ENCODE measurements at places on chromosomes 4 and X.

DNA sequence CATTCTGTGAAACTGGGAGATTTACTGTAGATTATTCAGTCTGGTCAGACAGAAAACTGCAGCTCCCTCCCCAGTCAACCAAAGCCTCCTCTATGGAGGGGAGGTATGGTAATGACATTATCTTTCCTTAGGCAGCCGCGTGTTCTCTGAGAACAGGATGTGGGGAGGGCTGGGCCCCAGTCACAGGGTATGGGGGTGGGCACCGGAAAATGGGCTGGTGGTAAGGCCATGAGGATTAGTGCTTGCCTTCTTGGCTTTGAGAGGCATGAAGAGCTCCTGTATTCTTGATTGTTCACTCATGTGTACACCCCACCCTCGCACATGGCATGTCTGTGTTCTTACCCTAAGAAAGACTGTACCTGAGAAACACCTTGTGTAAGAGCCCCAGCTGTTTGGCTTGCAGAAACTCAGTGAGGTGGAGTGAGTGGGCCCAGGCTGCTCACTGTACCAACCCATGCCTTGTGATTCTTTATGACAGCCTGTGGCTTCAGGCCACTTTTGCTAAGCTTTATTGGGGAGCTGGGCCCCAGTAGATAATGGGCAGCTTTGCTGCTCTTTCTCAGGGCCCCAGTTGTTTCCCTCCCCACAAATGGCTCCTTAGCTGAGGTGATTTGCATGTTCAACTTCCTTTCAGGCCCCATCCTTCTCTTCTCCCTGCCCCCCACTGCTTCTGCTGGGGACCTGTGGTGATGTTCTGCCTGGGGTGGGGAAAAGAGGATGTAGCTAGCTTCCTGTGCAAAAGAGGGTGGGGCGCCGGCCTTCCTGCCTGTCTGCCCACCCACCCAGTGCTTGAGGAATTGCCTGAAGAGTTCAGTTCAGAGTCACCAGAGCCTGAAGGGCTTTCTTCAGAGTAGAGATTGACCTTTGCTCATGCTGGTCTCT, 30.7 kb downstream of the MSN start:
- peak; percentile 28 for DNase-seq

DNA sequence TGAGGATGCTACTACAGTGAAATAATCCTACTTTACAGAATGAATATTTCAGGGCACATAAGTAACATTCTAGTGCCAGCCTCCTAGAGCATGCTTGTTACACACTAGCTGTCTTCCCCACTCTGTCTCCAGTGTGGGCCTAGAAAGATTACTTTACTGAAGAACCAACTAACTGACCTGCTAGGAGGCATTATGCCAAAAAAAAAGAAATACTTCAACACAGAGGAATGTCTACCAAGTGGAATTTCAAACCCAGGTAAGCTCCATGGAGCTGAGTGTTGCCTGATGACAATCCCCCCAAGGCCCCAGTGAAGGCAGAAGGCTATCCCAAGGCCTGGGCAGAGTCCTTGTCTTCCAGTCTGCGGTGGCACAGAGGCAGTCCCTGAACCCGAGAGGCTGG, 40.9 kb upstream of the STS start:
- no peak for DNase-seq

- no peak for DNase-seq
Measured at GRCh38 chr4:8410066-8410625, 30.4 kb downstream of the ACOX3 start.

DNA sequence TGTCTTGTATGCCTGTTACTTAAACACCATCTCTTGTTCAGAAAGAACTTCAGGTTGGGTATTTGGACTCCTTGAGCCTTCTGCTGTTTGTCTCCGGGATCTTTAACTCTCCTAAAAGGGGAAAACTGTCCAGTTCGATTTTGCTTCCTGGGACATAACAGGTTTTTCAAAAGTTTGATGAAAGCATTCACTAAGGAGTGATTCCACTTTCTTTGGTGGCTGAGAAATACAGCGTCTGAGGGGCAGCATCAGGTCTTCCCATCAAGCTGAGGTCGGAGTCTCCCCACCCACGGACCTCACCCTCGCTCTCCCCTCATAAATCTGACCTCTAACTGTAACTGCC, 1.4 kb downstream of the AFAP1 start:
- DNase-seq, result no peak

DNA sequence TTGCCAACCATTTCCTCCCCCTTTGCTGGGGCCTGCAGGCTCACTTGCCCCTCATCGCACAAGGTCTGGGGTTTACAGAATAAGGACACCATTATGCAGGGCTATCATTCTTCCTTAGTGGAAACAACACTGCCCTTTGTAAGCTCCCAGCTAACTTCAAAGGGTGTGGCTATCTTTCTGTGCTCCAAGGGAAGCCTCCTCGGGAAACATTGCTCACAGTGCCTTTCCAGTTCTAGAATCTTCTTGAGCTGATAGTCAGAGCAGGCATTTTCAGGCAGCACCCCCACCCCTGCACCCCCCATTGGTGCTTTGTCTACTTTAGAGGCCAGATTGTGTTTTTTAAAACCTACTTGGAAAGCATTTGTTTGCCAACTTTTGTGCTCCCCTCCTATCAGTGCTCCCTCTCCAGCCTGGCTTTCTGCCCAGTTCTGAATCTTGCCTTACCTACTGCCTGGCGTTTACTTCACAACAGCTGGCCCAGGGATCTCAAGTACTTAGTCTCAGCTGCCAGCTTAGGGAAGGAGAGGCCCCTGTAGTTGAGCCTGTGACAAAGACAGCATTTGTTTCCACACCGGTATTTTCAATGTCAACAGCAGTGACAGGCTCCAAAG, 53.5 kb downstream of the PLAC1 start:
- DNase-seq, result no peak

DNA sequence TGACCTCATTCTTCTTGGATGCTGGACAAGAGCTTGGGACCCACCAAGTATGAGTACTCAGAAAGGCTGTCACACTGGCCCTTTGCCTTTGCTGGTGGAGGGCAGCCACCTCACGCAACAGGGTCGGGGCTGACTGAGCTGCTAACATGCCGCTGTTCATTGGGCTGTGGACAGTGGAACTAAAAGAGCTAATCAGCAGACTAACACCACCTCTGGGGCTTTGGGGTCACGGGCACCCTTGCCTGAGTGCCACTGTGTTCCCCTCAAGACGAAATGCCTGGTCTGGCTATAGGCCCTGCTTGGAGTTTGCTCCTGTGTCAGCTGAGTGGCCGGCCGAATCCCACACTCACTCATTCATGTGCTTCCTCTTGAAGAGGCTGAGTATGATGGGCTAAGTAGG, 559.6 kb downstream of the SPRY1 start:
- no peak for DNase-seq

- DNase-seq, result no peak
Measured at GRCh38 chr4:100483796-100484195, 34.0 kb downstream of the EMCN start.

- no peak for DNase-seq
Measured at GRCh38 chrX:19718642-19719041, 168.8 kb downstream of the SH3KBP1 start.

GRCh38 chr4:122876456-122876855, 45.9 kb downstream of the NUDT6 start:
- DNase-seq, result no peak

DNA sequence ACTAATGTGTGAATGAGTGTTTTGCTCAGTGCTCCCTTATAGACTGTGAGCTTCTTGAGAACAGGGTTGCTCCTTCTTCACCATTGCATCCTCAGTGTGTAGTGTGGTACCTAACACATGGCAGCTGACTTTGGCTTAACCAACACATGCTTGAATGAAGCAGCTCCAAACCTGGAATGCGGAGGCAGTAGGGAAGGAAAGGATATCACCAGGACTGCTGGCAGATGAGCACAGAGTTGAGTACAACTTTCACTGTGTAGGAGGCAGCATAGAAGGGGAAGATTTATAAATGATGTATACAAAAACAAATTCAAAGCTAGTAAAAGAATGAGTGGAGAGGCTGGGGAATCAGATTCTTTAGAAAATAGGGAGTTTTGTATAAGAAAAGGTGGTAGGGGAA, 174.3 kb downstream of the SLIT2 start:
- no peak for DNase-seq

- DNase-seq, result no peak
Measured at GRCh38 chr4:10747186-10747585, 62.6 kb upstream of the CLNK start.

DNA sequence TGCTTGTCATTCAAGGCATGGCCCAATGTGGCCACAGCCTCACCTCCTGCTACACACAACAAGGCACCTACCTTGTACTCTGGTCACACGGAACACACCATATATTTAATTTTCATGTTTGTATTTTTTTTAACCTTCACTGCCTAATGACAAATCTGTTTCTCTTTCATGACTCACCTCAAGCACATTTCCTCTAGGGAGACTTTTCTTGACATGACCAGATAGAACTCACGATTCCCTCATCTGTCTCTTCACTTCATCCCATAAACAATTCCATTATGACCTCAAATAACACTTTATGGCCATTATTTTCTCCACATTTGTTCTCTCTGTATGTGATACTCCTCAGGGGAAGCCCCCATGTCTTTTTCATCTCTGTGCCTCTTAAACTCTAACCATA, 11.1 kb downstream of the DRP2 start:
- DNase-seq, result no peak

All from activated CD4-positive, CD25-positive, alpha-beta regulatory T cell treated with anti-CD3 and anti-CD28 coated beads, Interleukin-2, amount 50 U/mL, for 16 hours (primary cell).